Muscle of leg (tissue), 16 donors: ENCODE measurements at places on chromosomes 3 and 15.

GRCh38 chr3:148697306-148698189 lies at the start of gene AGTR1:
AGTR1 (plus strand) TSS chr3:148697903; CDS start chr3:148741036, 43,133 bp downstream.
- peak; percentile 96 for DNase-seq

GRCh38 chr3:161072211-161072621 lies 32.9 kb downstream of the B3GALNT1 start:
- DNase-seq = no peak

- DNase-seq = peak; percentile 35
These were observed 42.9 kb upstream of the MITF start for GRCh38 chr3:69696367-69696766.

GRCh38 chr3:13281507-13282357 lies 138.4 kb downstream of the NUP210 start:
- no peak for DNase-seq

GRCh38 chr15:68197170-68197492 lies 8.0 kb downstream of the CALML4 start:
- no peak for DNase-seq

DNA sequence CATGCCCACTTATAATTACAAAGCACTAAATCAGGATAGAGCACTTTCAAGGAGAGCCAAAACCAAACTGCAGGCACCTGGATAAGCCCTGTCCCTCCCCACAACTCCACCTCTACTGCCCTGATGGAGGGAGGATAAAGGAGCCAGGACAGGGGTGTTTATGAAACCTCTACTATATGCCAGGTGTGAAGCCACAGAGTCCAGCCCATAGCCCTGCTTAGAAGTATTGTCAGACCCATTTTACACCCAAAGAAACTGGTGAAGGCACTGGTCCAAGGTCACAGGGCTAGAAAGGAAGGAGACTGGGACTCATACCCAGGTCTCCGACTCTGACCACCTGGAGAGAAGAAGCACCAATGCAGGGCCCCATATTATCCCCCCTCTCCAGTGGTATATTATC lies 48.7 kb downstream of the SH3BP5 start:
- DNase-seq = no peak

DNA sequence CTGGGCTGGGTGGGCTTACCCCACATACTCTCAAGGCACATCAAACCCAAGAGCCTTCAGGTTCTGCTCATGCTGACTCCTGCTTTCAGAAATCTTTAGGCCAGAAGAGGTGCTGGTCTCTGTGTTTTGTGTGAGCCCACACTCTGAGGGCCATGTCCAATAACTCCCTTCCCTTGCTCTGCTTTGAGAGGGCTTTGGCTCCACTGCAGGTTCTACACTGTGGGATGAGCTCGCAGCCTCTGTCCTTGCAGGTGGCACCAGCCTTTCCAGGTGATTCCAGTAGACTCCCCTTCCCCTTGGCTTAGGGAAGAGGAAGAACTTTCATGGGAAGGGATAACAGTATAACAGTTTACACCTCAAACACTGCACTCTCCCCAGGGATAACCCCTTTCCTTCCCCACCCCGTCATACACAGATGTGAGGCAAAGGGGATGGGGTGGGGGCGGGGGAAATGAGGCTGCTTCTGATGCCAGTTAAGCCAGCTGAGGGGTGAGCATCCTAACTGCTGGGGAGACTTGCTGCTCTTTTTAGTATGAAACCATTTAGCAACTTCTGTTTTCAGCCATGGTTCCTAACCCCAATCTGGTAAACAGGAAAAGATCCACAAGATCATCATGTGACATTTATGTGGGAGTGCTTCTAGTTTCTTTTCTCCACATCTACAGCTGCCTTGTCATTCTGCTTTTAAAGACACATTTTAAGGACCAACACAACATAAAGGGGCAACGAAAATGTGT lies 262.4 kb downstream of the SLC9A9 start:
- peak; percentile 49 for DNase-seq

GRCh38 chr15:48683991-48684765 lies 38.7 kb upstream of the FBN1 start:
- no peak for DNase-seq

- DNase-seq = peak; percentile 34
These were observed 132.4 kb upstream of the PLXNA1 start for GRCh38 chr3:126850370-126851085.

DNA sequence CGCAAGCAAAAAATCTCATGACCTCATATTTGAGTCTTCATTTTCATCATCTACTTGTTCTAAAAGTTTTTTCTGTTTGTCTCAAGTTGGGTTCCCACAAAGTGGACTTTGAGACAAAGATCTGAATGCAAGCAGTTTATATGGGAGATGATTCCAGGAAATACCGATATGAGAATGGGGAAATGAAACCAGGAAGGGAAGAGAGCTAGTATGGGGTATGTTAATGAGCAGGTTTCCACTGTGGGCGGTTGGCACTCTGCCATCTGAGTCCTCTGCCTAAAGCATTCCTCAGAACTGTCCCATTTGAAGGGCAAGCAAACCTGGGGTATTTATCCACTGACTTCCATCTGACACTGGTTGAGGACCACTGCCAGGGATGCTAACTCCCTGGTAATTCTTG lies 8.8 kb downstream of the ADPRH start:
- DNase-seq = peak; percentile 74

- DNase-seq = peak; percentile 54
These were observed 57.2 kb downstream of the WWTR1 start for GRCh38 chr3:149600634-149601033.

DNA sequence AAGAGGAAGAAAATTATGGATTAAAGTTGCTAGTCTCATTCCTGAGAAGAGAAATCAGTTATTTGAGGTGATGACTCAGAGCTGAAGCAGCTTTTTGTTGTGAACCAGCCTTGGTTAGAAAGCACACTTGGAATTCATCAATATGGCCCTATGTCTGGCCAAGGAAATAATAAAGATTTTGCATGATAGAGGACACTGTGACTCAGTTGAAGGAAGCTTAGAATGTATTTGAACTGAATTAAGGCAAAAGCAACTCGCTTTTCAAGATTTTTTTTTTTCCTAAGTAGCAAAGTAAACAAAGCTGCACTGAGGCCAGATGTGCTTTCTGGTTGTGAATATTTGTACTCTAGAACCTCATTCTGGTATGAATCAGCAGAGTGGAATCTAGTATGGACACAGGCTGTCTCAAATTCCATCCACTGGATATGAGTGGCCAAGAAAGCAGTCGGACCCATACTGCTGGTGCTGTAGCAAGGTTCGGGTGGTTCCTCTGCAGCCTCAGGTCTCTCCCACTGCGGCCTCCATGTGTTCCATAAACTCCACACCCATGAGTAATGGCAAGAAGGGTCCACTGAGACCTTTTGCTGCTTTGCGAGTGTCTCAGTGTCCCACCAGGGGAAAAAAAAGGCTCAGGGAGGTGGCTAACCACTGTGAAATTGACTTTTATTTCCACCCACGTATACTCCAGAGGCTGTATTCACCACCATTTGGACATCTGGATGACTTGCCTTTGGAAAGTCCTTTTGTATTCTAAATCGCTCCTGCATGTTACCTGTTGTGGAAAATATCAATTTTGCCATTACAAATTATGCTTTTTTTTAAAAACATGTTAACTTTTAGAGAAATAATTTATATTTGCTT lies 53.1 kb downstream of the TGFBR2 start:
- DNase-seq = peak; percentile 57

GRCh38 chr3:20160230-20160629 lies 25.8 kb downstream of the SGO1 start:
- DNase-seq = no peak

DNA sequence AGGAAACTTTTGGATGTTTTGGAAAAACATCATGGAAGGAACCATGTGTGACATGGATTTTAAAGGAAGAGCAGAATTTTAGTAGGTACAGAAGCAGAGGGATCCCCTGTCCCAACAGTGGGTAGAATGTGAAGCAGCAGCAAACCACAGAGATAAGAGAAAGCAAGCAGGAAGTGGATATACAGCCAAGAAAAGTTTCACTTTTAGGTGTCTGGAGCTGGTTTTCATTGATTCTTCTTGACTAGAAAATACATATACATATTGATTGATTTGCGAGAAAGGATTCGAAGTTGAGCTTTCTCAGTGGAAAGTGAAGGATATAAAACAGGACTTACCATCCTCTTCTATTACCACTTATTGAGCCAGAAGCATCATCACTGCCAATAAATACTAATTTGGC lies 133.5 kb downstream of the KCNMB2 start:
- DNase-seq = no peak

DNA sequence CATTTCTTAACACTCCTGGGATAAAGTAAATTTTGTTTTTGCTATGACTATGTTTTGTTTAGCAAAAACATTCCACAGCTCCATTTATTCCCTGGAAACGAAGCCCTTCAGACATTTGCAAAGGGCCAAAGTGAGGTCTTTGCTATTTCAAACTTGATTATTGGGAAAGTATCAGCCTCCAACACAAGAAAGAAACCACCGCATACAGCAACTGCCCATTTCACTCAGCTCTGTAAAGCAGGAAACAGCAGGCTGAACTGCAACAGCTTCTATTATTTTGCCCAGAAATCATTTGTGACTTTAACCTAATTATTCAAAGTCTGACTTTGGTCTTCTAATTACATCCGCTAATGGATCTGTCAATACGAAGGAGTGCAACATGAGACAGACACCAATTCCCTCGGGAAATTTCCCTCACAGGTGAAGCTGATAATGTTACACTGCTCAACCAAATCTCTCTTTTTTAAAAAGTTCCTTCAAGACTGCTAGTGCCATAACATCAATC lies 72.1 kb downstream of the RFTN1 start:
- DNase-seq = peak; percentile 73
